ENCODE measurements at places on chromosomes 6 and 20. TPM values are rescaled to one million over a fixed set of nuclear protein-coding genes. Genes with fewer than 3 reads are reported as not detected.

Gene PRR18
- 0.62 TPM for total RNA-seq

Gene ZNF133
- 17.0 TPM for total RNA-seq

Gene RNF182
- 5.8 TPM for total RNA-seq

Gene BMP6
- 11.4 TPM for total RNA-seq

Gene TBC1D32
- total RNA-seq, result 22.1 TPM

Gene TCF21
- 2.8 TPM for total RNA-seq

- H3K4me1 ChIP-seq, result no peaks in the 10 kb centered on the region
- no peaks in the 10 kb centered on the region for H3K27me3 ChIP-seq
- no peak overlapping the region for H3K4me3 ChIP-seq
- no peak for DNase-seq
- no peaks in the 10 kb centered on the region for H3K36me3 ChIP-seq
- H3K27ac ChIP-seq, result no peak overlapping the region
Measured at GRCh38 chr6:109579361-109579760, 96.3 kb upstream of the ZBTB24 start.

GRCh38 chr20:45484676-45485075, 15.1 kb downstream of the WFDC2 start:
- H3K27me3 ChIP-seq, result no peaks in the 10 kb centered on the region
- H3K27ac ChIP-seq, result no peak overlapping the region
- no peak overlapping the region for H3K4me3 ChIP-seq
- H3K4me1 ChIP-seq, result no peaks in the 10 kb centered on the region
- DNase-seq, result no peak

DNA sequence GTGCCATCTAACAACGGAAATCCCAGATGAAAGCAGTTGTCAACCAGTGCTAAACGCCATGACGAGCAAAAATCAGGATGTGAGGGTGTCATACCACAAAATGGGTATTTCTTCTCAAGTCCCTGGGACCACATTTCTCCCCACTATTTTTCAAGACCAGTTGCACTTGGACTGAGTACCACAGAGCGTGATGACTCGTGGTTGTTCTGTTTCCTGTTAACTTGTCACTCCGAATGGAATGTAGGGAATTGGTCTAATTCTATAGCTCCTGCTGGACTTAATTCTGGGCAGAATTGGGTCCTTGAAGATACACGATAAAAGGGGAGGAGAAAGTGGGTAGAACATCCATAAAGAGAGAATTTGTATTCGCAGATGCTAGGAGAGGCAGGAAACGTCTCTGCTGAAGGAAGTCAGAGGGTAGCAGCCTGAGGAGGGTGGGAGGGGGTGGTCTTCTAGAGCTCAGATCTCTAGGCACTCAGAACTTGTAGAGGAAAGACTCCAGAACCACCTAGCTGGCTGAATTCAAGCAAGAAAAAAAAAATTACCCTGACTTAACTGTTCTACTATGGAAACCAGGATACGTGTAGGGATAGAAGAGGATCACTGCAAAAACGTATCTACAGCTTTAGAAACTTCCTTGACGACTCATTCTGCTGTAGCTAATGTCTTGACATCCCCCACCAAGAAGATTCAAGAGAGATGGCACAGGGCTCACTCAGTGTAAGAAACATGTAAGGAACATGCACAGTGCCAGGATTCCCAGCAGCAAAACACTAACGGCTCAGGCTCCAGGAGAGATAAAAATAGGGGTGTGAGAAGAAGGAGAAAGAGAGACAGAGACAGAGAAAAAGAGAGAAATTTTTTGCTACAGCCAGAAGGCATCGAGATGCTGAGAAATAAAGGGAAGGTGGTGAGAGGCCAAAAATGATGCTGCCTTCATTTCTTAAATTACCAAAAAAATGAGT, 494.7 kb downstream of the CD83 start:
- H3K36me3 ChIP-seq, result no peaks in the 10 kb centered on the region
- H3K27ac ChIP-seq, result no peak overlapping the region
- H3K27me3 ChIP-seq, result no peaks in the 10 kb centered on the region
- no peaks in the 10 kb centered on the region for H3K4me1 ChIP-seq

- no peaks in the 10 kb centered on the region for H3K4me1 ChIP-seq
- H3K36me3 ChIP-seq, result no peaks in the 10 kb centered on the region
- DNase-seq, result no peak
- H3K4me3 ChIP-seq, result no peak overlapping the region
- no peak overlapping the region for H3K27ac ChIP-seq
Measured at GRCh38 chr6:75386050-75386770, 101.6 kb upstream of the TMEM30A start.

GRCh38 chr6:8383584-8383983, 51.8 kb downstream of the SLC35B3 start:
- no peaks in the 10 kb centered on the region for H3K36me3 ChIP-seq
- DNase-seq, result no peak
- no peak overlapping the region for H3K4me3 ChIP-seq
- no peak overlapping the region for H3K27ac ChIP-seq

DNA sequence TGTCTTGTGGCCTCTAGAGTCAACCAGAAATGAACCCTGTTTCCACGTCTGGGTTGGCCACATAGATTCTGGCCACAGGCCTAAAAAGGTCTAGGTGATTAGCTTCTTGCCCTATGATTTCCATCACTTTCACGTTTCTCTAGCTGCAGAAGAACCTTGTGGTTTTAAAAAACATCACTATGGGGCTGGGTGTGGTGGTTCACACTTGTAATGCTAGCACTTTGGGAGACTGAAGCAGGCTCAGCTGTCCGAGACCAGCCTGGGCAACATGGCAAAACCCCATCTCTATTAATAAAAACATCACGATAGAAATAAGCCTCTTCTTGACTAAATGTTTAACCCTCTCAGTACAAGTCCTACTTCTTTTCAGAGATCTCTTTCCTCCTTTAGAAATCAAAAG, 27.6 kb downstream of the POLR1C start:
- no peak overlapping the region for H3K4me3 ChIP-seq
- H3K27me3 ChIP-seq, result no peaks in the 10 kb centered on the region
- DNase-seq, result no peak

DNA sequence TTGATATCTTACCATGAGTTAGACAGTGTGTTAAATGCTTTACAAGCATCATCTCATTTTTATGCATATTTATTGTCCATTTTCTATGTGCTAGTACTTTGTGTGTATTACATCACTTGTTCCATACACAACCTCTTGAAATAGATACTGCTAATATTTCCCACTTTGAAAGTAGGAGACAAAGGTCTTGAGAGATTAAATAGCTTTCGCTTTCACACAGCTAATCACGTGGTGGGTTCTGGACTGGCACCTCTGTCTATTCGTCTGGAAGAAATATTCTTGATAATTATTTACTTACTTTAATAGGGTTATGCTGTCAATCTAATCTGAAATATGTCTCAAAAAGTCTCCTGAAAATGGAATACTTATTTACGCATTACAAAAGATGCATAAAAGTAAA, 30.2 kb downstream of the EPHA7 start:
- no peaks in the 10 kb centered on the region for H3K27me3 ChIP-seq
- DNase-seq, result no peak
- no peak overlapping the region for H3K27ac ChIP-seq
- H3K4me1 ChIP-seq, result no peaks in the 10 kb centered on the region
- H3K4me3 ChIP-seq, result no peak overlapping the region
- H3K36me3 ChIP-seq, result no peaks in the 10 kb centered on the region

- no peak for DNase-seq
- H3K27ac ChIP-seq, result peak overlapping the region; percentile 10
- H3K4me3 ChIP-seq, result no peak overlapping the region
Measured at GRCh38 chr6:150906641-150907326, 41.3 kb downstream of the MTHFD1L start.

DNA sequence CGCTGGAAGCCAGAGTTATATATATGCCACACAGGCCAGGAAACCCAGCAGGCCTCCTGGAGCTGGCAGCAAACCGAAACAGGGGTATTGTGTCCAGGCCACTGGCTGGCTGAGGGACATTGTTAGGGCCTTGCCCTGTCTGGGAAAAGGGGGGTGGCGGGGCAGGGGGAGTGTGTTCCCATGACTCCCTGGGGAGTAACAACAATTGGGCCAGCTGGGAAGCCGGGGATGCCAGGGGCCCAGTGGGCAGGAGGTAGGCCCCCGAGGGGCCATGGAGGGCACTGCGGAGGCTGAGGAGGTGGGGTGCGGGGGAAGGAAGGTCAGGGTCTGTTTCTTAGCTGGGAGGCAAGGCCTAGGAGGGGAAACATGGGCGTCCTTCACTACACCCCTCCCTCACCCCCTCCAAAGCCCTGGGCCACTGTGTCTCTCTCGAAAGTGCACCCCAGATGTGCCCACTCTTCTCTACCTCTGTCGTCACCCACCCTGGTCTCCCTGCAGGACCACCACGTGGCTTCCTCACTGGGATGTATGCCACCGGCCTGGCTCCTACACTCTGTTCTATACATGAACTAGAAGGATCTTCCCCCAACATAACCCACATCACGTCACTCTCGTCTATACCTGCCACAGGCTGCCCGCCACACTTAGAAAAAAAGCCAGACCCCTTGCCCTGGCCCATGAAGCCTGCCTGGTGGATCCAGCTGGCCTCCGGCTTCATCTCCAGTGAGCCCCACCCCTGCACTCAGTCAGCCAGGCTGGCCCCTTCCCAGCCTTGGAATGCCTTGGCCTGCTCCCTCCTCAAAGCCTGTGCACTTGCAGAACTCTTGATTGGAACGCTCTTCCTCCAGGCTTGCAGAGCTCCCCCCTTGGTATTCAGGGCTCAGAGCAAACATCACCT, 7.8 kb upstream of the E2F1 start:
- peaks cover 8% of the 10 kb centered on the region for H3K4me1 ChIP-seq
- H3K4me3 ChIP-seq, result no peak overlapping the region
- H3K36me3 ChIP-seq, result no peaks in the 10 kb centered on the region
- DNase-seq, result peak; percentile 74
- H3K27ac ChIP-seq, result peak overlapping the region; percentile 56

GRCh38 chr20:313948-314347, 11.4 kb upstream of the SOX12 start:
- no peak overlapping the region for H3K27ac ChIP-seq
- peaks cover 4% of the 10 kb centered on the region for H3K4me1 ChIP-seq
- no peaks in the 10 kb centered on the region for H3K27me3 ChIP-seq
- no peaks in the 10 kb centered on the region for H3K36me3 ChIP-seq
- H3K4me3 ChIP-seq, result no peak overlapping the region
- no peak for DNase-seq

DNA sequence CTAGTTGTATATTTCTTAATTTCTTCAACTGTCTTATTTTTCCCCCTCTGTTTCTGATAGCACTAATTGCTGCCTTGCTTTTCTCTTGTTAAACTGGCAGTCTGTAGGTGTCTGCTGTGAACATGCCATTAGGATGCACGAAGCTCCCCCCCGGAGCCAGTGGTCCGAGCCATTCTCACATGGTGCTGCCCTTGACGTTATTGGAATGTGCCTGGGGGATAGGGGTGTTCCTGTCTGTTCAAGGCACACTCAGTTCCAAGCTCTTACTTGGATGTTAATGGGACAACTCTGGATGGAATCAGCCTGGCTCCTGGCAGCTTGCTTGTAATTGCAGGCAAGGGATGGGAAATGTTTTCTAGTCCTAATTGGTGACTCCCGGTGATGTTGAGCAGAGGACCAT, 68.4 kb downstream of the RREB1 start:
- H3K36me3 ChIP-seq, result no peaks in the 10 kb centered on the region
- no peak overlapping the region for H3K4me3 ChIP-seq
- DNase-seq, result peak; percentile 64
- no peaks in the 10 kb centered on the region for H3K27me3 ChIP-seq

DNA sequence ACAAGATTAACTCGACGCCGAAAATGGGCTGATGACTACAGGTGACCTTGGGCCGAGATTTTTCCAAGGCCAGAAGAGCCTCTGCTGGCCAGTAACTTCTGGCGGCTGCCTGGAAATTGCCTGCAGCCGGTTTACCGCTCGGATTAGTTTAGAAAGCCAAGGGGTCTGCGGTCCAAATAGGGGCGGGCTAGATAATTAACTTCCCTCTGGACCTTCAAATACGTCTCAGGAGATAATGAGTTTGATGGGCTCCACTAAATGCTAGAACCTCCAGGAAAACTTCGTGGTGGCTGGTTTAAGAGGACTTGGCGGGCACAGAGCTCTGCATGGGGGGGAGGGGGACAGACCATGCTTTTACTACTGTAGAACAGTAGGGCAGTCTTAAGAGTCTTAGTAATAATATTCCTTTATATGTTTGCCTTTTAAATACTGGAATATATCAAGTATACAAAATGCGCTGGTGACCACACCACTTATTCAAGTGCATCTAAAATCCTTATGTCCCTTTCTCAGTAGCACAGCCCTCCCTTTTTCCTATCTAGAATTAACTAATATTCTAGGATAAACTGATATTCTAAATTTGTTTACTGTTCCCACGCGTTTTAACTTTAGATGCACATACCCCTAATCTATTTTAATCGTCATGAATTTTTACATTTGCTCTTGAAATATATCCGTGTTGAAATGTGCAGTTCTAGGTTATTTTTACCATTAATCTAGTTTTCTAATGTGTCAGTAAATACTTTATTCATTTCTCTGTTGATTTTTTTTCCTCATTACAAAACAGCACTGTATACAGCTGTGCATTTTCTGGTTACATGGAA, 107.5 kb upstream of the PRSS16 start:
- no peaks in the 10 kb centered on the region for H3K4me1 ChIP-seq
- peak overlapping the region; percentile 66 for H3K4me3 ChIP-seq

DNA sequence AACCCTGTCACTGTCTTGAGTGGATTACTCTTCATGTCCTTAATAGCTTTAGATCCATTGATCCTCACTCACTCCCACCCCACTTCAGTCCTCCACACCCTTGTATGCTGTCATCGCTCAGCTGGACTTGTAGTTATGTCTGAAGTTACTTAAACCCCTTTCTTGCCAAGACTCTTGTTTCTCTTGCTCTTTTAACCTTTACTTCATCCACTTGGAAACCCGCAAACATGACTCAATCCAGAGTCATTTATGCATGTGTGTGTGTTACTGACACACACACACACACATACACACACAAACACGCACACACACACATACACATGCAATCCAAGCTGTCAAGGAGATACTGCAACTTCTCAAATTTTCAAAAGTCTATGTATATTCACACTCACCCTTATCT, 341.8 kb downstream of the SYNE1 start:
- H3K4me1 ChIP-seq, result no peaks in the 10 kb centered on the region
- no peaks in the 10 kb centered on the region for H3K36me3 ChIP-seq
- H3K4me3 ChIP-seq, result no peak overlapping the region
- H3K27me3 ChIP-seq, result no peaks in the 10 kb centered on the region

DNA sequence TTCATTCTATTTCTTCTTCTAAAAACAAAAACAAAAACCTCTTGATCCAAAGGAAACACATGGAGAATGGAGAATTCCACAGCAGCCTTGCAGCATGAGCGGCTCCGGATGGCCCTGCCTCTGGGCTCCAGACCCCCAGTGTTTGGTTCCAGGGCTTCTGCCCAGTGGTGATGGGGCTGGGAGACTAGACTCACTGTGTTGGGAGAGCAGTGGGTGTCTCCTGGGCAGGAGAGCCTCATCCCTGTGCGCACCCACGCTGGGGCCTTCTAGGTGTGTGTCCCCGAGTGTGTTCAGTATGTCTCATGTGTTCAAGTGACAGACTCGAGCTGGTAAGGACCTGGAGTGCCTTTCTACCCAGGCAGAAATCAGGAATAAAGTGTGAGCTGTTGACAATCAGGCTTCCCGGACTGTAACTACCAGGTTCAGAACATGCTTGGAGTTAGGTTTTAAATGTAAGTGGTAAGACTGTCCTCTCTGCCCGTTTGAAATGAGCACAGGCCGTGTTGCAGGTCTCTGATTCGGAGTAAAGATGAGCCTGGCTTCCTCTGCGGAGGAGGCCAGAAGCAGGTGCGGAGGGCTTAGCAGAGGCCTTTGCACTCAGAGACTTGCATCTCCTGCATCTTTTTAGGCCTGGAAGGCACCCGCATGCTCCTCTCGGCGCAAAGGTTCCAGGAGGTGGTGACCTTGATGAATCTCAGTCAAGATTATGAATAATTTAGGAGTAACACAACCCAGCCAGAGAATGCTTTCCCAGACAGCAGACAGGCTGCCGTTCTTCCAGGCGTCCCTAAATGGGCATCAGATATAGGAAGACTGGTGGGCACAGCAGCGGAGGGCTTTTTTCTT, 253.6 kb downstream of the CDH26 start:
- H3K27me3 ChIP-seq, result no peaks in the 10 kb centered on the region
- no peaks in the 10 kb centered on the region for H3K36me3 ChIP-seq
- no peaks in the 10 kb centered on the region for H3K4me1 ChIP-seq
- no peak overlapping the region for H3K27ac ChIP-seq

All from testis (tissue), 5 donors.